BJ (cell line): ENCODE measurements at places on chromosomes 16 and 17.
A peak's percentile ranks its signal among the peaks of the same experiment; 100 is the strongest.

DNA sequence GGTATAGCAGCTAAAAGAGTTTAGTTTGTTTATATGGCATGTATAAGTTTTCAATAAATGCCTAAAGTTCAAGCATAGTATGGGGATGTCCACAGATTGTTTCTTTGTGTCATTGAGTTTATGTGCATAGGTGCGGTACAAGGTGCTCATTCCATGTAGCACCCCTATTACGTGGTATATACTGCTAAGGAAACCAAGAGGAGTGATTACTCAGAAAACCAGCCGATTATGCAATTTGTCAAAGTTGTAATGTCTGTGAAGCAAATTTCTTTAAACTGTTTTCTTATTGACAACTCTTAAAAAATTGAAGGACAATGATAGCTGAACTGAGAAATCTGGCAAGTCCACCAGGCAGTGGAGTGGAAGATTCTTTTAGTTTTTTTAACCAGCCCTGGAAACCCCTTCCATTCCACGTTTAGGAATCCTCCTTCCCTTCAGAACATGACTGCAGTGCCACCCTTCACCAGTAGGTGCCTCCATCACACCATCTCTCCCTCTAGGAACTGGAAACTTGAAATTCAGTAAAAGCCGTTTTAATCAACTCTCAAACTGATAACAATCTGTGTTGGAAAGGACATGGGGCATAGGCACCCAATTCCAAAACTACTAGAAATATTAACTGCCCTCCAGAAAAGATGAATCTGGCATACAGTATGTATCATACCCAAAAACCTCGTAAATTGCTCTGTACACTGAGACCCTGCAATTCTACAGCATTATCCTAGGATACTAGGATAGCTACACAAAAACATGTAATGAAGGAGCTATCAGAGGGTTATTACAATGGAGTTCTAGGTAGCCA, 43.5 kb downstream of the REXO5 start:
- no peak for DNase-seq

- no peak for DNase-seq
Measured at GRCh38 chr17:31559584-31560501, 168.4 kb downstream of the RAB11FIP4 start.

DNA sequence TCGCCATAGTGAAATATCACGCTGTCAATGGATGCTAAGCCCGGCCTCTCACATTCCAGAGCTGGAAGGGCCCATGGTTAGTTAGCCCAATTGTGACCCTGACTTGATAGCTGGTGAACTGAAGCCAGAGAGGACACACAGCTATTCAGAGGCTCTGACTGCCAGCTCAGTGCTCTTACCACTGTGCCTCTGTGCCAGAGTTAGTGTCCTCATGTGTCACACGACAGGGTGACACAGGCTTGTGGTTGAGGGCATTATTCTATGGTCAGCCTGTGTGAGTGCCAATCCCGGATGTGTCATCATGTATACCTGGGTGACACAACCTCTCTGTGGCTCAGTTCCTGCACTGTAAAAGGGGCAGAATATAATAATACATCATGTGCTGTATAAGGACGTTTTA, 2.5 kb upstream of the MT1X start:
- DNase-seq, result no peak

DNA sequence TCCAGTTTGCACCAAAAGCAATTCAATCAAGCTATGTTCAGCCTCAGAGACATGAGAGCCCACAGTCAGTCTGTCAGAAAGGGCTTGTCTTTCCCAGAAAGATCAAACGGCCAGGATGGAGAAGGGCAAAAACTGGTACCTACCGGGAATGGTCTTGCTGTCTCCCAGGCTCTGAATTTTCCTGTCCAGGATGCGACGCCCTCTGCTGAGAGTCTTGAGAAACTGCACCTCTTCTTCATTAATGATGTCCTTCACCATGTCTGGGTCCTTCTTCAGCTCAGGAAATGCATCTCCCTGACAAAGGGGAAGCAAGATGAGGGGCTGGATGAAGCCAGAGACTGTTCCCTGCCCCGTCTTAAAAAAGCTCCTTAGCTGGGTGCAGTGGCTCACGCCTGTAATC, 15.8 kb upstream of the EXOSC6 start:
- no peak for DNase-seq

DNA sequence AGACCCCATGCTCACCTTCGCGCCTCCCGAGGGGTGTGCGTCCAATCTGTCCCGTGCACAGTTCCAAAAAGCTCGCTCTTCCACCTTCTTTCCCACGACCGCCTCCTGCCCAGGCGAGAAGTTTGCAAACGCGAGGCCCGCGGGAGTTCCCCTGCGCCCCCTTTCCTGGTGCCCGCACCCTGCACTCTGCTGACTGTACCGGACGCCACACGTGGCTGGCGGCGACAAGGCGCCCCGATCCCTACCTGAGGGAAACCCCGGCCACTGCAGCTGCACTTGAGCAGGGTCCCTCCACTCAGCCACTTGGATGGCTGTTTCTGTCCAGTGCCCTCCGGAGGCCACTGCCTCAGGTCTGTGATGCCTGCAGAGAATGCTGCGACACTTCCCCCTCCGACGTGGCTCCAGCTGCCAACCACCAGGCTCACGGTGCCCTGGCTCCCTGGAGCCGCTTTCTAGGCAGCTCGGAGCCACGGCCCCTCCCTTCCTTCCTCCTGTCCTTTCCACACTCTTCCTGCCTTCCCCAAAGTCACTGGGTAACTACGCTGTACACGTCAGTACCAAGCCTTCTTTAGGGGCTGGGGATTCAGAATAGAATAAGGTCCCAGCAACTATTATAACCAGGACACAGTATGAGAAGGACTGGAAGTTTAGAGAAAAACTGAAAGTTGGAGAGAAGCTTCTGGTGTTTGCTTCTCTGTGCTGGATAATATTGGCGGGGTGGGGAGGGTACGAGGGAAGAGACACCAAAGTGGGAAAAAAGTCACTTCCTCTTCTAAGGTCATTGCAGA, at the start of gene MLKL:
MLKL (minus strand) TSS at position 425 of the 788 bp plus-strand sequence. CDS start 5,105 bp downstream, outside the sequence.
- peak; percentile 12 for DNase-seq

DNA sequence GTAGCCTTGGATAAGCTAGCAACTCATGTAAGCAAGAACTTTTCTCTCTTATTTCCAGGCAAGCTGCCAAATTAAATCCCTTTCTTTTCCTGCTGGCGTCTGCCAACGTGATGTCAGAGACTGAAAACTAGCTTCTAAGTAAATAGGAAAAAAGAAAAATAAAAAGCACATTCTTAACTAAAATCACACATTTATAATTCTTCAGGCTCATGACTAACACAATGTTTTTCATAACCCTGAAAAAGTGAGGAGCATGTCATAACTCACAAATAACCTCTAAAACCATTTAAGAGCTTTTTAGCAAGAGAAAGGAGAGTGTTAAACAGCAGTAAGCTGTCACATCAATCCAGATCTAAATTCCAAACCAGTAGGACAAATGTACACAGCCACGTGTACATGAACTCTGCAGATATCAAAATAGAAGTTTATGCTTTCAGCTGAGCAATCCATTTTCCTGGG, 110.0 kb downstream of the N4BP1 start:
- peak; percentile 60 for DNase-seq

DNA sequence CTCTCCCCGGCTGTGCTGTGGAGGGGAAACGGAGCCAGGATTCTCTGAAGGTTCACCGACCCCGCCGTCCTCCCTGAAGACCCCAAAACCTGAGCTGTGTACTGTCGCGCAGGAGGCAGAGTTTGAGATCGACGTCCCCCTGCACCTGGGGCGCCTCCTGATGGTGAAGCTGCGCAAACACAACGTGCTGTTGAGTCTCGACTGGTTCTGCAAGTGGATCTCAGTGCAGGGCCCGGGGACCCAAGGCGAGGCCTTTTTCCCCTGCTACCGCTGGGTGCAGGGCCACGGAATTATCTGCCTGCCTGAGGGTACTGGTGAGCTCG, 62.6 kb upstream of the TEKT1 start:
- no peak for DNase-seq

DNA sequence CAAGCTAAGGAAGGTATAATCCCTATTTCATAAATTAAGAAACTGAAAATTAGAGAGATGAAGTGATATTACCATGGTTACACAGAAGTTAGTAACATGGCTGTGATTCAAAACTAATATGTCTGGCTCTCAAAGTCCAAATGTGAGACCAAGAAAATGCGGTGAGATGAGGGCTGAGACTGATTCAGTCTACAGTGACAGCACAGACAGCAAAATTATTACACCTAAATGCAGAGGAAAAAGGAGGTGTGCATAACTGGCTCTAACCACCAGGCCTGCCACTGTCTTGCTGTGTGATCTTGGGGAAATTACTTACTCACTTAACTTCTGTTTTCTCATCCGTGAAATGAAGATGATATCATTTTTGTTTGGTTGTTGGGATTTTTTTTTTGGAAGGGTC, 270.0 kb upstream of the SOX9 start:
- DNase-seq, result no peak

DNA sequence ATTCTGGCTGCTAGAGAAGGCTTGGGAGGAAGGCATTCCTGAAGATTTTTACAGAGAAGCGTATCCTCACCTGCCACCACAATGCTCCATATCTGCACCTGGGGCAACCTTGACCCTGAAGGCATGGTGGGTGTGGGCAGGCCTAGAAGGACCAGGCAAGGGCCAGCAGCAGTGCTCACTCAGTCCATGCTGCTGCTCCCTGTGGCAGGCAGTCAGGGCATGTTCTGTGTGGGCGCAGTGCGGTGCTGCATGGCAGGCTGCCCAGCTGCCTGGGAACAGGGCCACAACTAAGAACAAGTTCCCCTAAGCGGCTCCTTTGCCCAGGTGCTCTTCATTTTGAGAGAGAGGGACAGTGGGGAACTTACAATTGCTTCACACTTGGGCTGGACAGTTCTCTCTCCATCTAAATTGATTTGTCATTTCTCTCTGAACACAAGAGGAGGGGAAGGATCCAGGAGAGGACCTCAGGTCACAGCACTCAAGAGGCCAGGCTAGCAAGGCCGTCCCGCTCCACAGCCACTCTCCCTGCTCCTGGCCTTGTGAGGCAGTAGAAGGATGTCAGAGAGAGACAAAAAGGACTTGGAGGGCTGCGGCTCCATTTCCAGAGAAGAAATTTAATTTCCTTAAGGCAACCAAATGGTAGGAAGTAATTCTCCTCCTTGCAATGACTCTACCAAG, 158.8 kb downstream of the AATF start:
- DNase-seq, result no peak

DNA sequence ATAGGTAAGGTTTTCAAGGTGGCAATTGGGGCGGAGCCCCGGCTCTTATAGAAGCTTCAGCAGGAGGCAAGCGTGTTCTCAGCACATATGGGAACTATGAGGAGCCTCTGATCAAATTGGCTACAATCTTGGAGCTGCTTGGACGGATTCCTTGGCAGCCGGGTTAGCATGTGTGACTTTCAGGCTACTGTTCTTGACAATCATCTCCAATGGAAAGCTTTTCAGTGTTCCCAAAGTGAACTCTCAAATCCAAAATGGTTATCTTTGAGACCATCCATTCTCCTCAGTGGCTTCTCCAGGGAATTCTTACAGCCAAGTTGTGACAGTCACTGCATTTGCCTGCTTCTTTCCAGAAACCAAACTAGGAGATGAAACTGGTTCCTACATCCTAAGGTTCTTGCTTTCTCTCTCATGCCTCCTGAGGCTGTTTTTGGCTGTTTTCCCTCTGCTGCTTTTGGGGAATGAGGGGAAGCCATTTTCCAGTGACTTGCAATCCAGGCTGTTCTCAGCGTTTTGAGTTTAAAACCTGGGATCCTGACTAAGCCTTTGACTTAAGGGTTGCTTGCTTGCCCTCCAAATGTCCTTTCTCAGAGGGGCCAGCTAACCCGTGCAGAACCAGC, 10.9 kb downstream of the HAS3 start:
- no peak for DNase-seq

DNA sequence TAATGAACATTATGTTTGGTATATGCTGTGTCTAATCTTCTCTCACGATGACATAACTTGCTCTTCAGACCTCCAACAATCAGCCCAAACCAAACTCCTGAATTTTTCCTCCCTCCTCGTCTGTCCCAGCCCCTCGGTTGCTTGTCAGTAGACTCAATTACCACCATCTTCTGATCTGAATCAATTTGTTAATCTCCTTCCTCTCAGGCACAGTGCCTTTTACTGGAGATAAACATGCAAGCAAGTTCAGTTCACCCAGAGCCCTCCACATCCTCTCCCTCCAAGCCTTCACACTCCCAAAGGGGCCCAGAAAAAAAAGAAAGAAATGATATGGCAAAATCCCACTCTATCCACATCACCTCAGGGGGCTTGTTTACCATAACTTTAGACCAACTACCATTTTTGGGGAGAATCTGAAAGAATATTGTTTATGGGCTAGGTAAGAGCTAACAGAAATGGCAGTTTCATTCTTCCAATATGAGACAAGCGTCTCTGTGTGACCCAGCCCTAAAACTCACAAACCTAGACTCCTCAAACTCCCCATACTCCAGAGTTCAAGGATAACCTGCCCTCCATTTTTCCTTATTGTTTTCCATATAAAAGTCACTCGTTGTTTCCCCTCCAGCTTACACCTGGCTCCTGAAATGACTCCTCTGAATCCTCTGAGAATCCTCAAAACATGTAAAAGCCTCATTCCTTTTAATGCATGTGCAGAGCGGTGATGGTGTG, 1.5 kb downstream of the TEX2 start:
- DNase-seq, result no peak

GRCh38 chr17:3995067-3995466, 30.8 kb upstream of the ATP2A3 start:
- DNase-seq, result no peak

GRCh38 chr16:21727344-21727743, 63.6 kb downstream of the OTOA start:
- DNase-seq, result no peak

- no peak for DNase-seq
Measured at GRCh38 chr16:22898131-22898530, 84.2 kb downstream of the HS3ST2 start.

GRCh38 chr17:57668332-57668731, 76.8 kb downstream of the CCDC182 start:
- DNase-seq, result no peak

GRCh38 chr16:88920618-88921590, 54.4 kb upstream of the PABPN1L start:
- peak; percentile 50 for DNase-seq

GRCh38 chr17:52546990-52547389, 388.5 kb upstream of the CA10 start:
- no peak for DNase-seq

GRCh38 chr16:87955302-87956097, 4.3 kb downstream of the BANP start:
- DNase-seq, result no peak

- DNase-seq, result no peak
Measured at GRCh38 chr17:76545918-76546555, 6.2 kb downstream of the PRCD start.

- no peak for DNase-seq
Measured at GRCh38 chr16:4534151-4534790, 4.3 kb downstream of the CDIP1 start.

DNA sequence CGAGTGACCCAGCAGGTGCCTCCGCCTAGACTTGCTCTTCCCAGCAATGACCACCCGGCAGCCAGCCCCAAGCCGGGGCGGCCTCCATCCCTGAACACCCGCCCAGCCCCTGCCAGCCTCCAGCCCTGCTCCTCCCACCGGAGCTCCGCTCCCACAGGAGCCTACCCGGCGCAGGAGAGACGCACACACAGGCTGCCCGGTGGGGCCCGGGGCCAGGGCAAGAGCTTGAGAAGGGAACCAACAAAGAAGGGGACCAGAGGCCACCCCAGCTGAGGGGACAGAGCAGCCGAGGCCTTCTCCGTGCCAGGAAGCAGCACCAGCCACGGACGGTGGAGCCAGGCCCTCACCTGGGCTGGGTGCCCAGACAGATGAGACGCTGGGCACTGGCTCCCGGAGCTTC, 13.8 kb downstream of the PKD1 start:
- DNase-seq, result no peak

GRCh38 chr16:69701866-69702265, 24.5 kb downstream of the NQO1 start:
- DNase-seq, result no peak

GRCh38 chr16:57513371-57514102, 22.8 kb downstream of the CCDC102A start:
- peak; percentile 35 for DNase-seq

- peak; percentile 59 for DNase-seq
Measured at GRCh38 chr16:89431158-89431584, 59.2 kb downstream of the ANKRD11 start.
